ENCODE measurements at places on chromosomes 3 and 15.

- no peak for ATAC-seq
These were observed at the start of gene COL6A5 for GRCh38 chr3:130345487-130346079. TSS of gene COL6A5 (plus strand) at chr3:130345672. CDS start at chr3:130373639, 27,967 bp downstream.

GRCh38 chr15:40739047-40739446 lies 16.0 kb downstream of the RMDN3 start:
- ATAC-seq = no peak

- ATAC-seq = no peak
These were observed 70.3 kb upstream of the PLXNA1 start for GRCh38 chr3:126912491-126913195.

- peak; percentile 64 for ATAC-seq
These were observed 139.8 kb downstream of the IGF1R start for GRCh38 chr15:98787936-98788757.

GRCh38 chr3:111047812-111048435 lies 23.7 kb upstream of the NECTIN3 start:
- no peak for ATAC-seq

DNA sequence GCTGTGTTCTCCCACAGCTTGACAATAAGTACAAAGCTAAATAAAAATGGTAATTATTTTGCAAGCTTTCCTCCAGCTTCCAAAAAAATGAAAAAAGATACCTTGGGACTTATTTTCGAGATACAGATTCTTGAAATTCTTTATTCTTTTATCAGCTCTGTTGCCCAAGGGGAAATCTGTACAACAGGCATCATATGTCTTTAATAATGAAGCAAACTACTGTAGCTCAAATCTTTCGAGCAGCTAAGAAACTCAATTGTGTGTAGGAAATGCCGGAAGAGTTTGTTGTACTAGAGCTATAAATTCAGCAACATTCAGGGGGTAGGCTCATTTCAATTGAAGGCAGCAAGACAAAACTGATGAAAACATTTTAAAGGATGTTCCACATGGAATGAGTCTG lies 297.7 kb downstream of the GBE1 start:
- peak; percentile 40 for ATAC-seq

DNA sequence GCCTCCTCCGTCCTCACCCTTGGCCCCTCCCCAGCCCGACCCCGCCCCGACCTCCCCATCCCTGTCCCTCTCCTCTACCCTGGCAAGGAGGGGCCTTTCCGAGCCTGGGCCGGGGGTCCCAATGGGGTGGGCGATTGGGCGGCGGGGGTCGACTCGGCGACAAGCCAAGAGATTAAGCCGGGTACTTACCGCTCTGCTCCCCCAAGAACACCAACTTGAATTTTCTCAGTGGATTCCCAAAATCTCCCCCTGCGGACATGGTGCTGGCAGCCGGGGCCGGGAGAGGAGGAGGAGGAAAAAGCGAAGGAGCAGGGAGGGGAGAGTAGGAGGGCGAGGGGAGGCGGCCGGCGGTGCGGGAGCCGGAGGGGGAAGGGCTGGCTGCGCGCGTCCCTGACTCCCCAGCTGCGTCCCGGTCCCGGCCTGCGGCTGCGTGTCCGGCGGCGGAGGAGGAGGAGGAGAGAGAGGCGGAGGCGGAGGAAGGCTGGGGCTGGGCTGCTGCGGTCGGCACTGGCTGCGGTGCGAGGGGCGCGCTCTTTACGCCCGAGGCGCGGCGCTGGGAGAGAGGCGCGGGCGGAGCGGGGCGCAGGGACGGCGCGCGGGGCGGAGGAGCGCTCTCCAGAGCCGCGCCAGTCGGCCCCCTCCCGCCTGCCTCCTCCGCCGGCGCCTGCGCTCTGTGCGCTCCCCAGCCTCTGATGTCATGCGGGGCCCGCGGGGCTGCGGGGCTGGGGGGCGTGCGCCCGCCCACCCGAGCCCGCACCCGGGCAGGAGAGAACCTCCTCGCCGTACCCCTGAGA lies at the start of gene RAB6B:
Gene RAB6B (minus strand): TSS at position 675 of the 794 bp plus-strand sequence. CDS start 416 bp downstream, at position 259.
- ATAC-seq = peak; percentile 97

DNA sequence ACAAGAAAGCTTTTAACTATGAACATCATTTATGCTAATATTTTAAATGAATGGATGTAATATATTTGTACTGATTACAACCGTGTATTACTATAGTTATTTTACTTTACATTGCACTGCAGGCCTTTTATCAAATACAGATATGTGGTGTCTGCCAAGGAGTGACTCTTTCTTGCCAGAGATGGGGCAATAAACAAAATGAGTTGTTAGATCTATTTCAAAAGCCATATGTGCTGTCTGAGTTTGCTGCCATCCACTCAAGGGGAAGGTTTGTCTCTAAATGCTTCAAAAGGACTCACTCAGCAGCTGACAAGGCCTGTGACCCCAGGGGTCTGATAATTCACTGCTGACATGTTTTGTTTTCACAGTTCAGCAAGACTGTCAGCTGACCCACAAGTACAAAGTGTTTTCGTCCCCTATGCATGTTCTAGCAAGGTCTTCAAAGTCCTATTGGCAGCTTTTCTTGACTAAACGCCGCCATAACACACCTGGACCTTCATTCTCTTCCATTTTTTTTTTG lies 41.3 kb upstream of the ZBED2 start:
- no peak for ATAC-seq

GRCh38 chr3:196397941-196398340 lies 34.3 kb downstream of the UBXN7 start:
- no peak for ATAC-seq

GRCh38 chr3:175913286-175913685 lies 1054.2 kb downstream of the NAALADL2 start:
- no peak for ATAC-seq

- peak; percentile 55 for ATAC-seq
These were observed 61.4 kb downstream of the UMPS start for GRCh38 chr3:124791639-124792151.

GRCh38 chr3:6250167-6250566 lies 610.7 kb upstream of the GRM7 start:
- ATAC-seq = no peak

DNA sequence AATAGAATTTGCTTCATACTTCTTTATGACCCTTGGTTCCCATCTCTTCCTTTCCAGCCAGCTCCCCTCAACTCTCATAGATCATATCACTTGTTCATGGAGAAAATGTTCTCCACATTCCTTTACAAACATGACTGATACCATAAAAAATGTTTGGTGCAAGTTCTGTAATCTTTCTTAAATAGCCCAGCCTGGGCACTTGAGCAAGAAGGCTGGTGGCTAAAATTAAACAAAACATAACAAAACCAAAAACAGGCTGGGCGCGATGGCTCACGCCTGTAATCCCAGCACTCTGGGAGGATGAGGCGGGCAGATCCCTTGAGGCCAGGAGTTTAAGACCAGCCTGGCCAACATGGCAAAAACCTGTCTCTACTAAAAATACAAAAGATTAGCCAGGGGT lies 8.9 kb upstream of the POLR2M start:
- peak; percentile 28 for ATAC-seq

- ATAC-seq = no peak
These were observed 32.2 kb downstream of the SLC6A11 start for GRCh38 chr3:10848261-10848660.

DNA sequence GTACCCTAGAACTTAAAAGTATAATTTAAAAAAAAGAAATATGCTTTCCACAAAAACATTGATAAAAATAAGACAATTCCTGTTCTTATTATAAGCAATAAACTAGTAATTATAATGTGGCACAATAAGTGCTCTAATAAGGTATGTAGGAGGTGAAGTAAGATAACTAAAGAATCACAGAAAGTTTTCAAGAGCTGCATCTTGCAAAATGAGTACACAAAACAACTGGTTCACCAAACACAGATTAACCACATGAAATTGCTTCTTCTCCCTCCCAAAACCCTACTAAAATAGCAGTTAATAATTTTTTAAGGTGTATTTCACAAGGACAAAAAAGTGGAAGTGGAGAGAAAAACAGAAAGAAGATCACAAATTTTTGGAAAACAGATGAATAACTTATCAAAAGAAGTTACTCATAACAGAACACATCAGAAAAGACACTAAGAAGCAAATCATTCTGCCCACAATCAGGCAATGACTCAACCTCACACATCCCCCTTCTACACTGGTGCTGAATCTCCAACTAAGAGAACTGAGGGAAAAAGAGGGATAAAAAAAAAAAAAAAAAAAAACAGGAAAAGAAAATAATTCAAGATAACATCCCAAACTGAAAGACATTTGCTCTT lies 64.2 kb downstream of the TBC1D5 start:
- ATAC-seq = peak; percentile 60

GRCh38 chr3:72231439-72232196 lies 446.7 kb upstream of the PROK2 start:
- no peak for ATAC-seq

DNA sequence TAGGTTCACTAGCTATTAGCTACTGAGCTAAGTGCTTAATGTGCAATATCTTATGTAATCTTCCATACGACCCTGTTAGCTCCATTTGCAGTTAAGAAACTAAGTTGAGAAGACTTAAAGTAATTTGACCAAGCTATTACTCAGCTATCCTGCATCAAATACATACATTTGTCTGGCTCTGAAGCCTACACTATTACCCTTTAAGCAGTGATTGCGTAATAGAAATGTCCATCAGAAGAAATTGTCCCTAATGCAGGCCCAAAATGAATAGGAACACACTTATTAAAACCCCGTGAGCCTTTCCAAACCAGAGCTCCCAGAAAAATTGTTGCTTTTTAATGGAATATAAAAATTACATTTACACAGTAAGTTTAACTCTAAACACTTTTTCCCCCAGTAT lies 5.3 kb upstream of the MYO1E start:
- no peak for ATAC-seq

DNA sequence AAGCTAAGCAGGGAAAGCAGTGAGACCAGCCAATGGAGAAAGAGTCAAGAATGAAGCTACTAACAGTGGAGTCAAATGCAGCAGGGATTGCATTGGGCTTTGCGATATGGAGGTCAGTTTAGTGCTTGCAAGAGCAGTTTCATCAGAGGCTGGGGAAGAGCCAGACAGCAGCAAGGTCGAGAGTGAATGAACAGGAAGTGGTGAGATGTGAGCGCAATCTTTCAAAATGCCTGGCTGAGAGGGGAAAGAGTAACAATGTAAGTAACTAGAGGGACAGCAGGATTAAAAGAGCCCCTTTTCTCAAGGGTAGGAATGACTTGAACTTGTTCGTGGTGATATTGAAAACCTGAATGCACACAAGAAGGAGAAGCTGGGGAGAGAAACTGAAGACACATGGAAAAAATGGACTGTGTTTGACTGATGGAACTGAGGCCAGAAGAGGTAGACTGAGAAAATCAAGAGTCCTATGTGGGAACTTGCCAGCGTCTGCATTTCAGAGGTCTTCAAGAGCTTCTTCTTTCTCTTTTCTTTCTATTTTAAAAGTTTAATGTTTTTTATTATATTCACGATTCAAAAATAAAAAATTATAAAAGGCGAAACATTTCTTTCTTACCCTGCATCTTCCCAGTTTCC lies 30.6 kb upstream of the GPR160 start:
- no peak for ATAC-seq

GRCh38 chr3:187519428-187519890 lies 150.7 kb downstream of the SST start:
- ATAC-seq = no peak

- peak; percentile 2 for ATAC-seq
These were observed 810 bp downstream of the PTPRG start for GRCh38 chr3:61562042-61562720.

- no peak for ATAC-seq
These were observed 33.4 kb downstream of the FEM1B start for GRCh38 chr15:68310804-68311463.

DNA sequence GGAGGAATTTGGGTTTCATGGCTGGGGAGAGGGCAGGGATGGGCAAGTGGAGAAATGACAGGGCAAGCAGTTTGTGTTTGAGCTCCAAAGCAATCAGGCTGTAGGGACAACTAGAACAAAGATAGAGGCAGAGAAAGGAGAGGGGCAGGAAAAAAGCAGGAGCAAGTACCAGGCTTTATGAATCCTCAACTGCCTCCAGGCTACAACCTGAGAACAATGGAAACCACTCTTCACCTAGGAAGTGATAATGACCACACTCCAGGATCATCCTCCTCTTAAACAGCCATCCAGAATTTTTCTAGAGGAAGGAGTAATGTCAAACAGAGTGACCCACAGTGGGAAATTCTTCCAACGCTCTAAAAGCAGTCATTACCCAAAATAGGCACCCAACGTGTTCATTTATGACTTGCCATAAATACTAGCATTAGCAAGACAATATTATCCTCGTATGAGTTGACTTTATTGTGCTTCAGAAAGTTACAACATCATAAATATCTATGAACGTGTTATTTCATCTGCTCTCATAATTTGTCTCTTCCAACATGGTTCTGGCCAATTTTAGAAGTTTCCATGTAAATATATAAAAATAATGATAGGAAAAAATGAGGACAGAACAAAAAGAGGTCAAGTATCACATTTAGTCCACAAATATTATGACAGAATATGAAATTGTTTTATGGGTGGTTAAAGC lies 50.5 kb downstream of the TNFAIP8L3 start:
- ATAC-seq = no peak

DNA sequence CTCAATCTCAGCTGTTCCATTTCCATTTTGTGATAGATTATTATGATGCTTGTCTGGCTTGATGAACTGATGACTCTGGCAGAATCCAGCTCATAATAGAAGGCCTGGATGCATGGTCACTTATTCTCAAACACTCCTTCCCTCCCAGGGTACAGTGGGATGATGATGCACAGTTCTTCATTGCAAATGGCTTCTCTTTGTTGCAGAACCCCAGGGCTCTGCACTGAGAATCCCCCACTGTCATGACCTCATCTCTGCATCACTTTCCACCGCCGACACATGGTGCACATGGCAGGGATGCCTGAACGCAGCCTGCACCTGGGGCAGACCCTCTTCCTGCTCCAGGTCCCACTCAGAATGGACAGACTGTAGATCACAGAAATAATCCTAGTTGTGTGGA lies 515.6 kb upstream of the NR2F2 start:
- no peak for ATAC-seq

- ATAC-seq = no peak
These were observed 37.9 kb upstream of the SLC2A2 start for GRCh38 chr3:171064461-171064860.

- no peak for ATAC-seq
These were observed 5.0 kb downstream of the THBS1 start for GRCh38 chr15:39585871-39586301.

DNA sequence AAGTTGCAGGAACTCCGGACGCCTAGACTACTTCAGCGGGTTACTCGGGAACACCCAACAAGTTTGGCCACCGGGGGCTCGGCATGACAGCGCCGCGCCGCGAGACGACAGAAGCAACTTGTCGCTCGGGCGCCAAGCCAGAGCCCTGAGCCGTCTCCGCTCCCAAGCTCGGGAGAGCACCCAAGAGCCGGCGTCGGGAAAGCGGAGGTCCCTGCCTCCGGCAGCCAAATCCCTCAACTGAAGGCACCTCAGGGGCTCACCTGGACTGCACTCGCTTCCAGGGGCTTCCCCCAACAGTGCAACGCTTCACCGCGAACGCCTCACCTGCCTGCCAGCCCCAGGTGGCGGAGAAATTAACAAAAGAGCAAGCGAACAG lies 640 bp downstream of the MB21D2 start:
- ATAC-seq = peak; percentile 38

- ATAC-seq = peak; percentile 10
These were observed at the start of gene ZBTB47 for GRCh38 chr3:42653560-42654330. TSS of gene ZBTB47 (plus strand) at chr3:42653697. CDS start at chr3:42658356, 4,659 bp downstream.

DNA sequence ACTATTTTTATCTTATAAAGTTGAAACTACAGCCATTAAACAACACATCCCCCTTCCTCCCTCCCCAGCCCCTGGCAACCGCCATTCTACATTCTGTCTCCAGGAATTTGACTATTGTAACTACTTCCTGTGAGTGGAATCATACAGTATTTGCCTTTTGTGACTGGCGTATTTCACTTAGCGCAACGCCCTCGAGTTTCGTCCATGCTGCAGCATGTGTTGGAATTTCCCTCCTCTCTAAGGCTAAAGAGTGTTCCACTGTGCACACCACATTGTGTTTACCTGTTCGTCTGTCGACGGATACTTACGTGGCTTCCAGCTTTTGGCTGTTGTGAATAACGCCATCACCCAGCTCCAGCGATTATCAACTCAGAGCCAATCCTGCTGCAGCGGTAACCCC lies 52.0 kb upstream of the DLG1 start:
- ATAC-seq = no peak
